Left ventricle myocardium superior (tissue), 1 donor: ENCODE measurements at places on chromosomes 1 and 21. TPM values are rescaled to one million over a fixed set of nuclear protein-coding genes. Genes with fewer than 3 reads are reported as not detected.

- no peak for DNase-seq
Measured at GRCh38 chr1:7691576-7691975, 79.5 kb upstream of the VAMP3 start.

DNA sequence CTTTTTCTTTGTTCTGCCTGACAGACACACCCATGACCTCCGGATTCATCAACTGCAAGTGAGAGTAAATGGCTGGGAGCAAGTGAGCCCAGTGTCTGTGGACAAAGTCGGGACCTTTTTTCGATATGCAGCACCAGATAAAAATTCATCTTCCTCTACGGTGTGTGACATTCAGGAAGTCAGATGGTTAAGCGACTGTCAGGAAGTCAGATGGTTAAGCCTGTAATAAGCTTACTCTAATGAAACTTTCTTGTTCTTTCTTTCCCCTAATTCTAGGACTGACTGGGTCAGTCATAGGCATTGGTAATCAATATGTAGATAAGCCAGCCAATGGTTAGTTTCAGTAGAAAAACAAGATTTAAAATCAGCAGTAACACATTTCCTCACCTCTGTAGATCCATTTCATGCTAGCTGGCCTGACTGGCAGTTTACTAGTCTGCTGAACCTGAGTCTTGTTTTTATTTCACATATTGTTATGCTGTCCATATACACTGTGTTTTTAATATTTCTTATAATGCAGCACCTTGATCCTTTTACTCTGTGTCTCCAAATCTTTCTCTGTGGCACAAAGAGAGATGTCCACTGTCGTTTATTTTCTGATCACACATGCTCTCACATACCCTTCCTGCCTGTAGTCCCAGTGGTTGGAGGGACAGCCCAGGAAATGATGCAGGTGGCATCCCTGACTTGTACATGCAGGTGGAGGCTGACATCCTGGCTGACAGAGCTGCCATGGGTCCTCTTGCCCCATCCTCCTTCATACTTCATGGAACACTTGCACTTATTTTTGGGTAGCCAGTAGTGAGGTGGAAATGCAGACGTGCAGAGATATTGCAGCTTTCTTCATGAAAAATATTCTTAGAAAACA, 115.8 kb downstream of the VPS13D start:
- no peak for DNase-seq

The OR6N1 gene
- not detected for total RNA-seq

DNA sequence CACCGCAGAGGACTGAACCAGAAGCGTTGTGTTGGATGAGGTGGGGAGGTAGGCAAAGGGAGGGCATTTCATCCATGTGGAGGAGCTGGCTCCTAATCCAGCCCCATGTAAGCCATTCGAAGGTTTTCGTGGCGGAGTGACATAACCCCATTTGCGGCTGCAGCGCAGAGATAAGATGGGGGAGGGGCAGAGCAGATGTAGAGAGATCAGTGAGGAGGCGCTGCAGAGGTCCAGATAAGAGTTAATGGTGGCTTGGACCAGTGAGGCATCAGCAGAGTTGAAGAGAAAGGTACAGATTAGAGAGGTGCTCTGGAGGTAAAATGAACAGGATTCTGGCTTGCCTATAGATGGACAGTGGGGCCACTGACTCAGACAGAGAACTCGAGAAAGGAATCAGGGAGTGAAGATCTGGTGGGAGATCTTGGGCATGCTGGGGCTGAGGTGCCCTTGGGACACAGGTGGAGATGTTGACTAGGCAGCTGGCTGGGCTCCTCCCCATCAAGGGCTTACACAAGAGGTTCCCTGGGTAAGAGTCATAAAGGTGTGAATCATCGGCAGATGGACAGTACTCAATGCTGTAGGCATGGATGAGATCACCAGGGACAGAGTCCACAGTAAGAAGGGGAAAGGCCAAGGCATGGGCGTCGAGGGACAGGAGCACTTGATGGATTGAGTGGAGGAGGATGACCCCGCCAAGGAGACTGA, 7.8 kb upstream of the PTPRF start:
- no peak for DNase-seq

The SLFNL1 gene
- total RNA-seq: 0.37 TPM

The CDKN2C gene
- 16.9 TPM for total RNA-seq

The C1orf87 gene
- total RNA-seq: not detected

The RNF19B gene
- total RNA-seq: 13.3 TPM

GRCh38 chr1:71618191-71618590, 537.4 kb upstream of the ZRANB2 start:
- no peak for DNase-seq

The TRNP1 gene
- 27.4 TPM for total RNA-seq

DNA sequence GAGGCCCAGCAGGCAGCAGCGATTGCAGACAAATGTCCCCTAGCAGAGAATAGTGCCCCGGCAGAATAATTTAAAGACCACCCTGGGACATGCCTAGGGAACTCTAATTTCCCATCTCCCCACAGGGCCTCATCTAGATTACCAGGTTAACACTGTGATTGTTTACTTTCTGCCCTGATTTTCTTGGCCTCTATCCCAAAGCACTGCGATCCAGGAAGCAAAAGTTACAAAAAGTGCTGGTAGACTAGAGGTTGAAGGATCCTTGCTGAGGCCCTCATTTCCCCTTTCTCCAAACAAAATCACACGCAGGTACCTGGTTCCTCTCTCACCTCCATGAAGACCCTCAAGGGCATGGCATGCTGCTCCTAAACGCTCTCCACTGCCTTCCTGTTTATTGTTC, 229.7 kb downstream of the C1orf94 start:
- DNase-seq: no peak

The SYNC gene
- 12.2 TPM for total RNA-seq

The NPR1 gene
- 10.5 TPM for total RNA-seq
